ENCODE measurements at places on chromosomes 5 and 9.
A peak's percentile ranks its signal among the peaks of the same experiment; 100 is the strongest.

DNA sequence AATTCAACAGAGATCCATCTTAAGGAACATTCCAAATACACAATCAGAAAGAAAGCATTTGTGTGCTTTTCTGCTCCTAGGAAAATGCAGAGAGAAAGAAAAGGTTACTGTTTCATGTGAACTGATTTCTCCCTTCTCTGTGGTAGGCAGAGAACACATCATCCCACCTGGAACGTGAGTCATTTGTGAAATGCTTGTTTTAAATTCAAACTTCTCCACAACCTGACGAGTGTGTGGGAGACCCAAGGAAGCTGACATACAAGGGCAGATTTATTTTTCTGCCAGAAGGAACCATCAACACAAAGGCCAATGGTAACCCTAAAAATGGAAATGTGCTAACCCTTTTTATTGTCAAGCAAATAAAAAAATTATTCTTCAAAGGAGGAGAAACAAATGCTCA lies 156.4 kb downstream of the EFNA5 start:
- DNase-seq, result no peak

GRCh38 chr5:14296533-14297331 lies 153.6 kb downstream of the TRIO start:
- DNase-seq, result no peak

DNA sequence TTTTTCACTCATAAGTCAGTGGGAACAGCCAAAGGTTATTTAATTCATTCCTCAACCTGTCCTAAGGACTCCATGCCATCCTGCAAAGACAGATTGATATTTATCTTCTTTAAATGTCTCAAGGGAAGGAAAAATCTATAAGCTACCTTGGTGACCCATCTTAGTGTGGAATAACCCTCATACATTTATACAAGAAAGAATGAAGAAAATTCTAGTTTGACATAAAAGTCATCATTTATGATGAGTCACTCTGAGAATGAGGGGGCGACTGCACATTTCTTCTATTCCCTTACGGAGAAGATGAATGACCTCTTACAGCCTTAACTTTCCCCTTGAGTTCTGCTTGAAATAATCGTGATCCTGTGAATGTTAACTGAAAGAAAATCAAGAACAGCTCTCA lies 26.8 kb upstream of the NUDT12 start:
- DNase-seq, result no peak

DNA sequence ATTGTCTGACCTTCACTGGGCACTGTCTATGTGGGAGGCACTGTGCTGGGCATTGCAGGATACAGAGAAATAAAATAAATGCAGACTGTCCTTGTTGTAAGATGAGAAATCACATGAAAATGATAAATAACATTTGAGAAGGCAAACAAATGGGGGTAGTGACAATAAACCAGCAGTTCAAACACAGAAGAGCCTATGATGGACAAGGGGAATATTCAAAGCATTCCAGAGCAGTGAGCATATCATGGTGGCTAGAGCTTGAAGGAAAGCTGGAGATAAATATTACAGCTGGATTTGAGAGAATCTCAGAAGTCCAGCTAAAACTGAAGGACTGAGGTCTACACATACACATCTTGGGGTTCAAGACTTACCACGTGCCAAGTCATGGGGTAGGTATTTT lies 209.9 kb downstream of the ASTN2 start:
- no peak for DNase-seq

DNA sequence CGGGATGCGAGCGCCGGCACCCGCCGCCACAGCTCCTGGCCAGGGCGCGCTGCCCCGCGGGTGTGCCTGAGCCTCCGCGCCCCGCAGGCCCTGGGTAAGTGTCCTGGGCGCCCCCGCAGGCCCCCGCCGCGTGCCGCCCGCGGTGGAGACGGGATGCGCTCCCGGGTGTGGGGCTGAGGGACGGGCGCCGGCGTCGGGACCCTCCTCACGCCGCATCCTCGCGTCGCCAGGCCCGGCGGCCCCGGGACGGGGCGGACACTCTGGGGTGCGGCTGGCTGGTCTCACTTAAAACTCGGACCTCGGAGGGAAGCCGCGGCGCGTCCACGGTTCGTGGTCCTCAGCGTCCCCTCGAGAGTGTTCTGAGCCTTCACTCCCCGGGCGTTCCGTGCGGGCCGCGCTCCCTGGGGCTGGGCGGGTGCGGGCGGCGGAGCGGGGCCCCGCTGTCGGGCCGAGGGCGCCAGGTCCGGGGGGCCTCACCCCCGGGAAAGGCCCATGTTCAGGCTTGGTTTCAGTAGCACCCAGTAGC lies 275 bp downstream of the AHRR start:
- DNase-seq, result no peak

DNA sequence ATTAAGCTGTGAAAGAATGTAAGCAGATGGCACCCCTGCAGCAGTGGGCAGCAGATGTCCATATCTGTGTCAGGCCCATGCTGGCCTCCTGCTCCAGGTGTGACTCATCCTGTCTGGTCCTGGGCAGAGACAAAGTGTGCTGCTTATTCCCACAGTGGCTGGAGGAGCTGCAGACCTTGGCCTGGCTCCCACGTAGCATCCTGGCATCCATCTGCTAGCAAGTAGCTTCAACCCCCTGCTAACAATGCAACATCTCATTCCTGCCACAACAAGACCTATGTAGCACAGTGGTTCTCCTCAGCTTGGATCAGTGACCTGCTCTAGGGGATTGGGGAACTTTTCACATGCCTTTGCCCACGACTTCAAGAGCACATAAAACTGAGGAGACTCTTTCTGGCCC lies 126.4 kb upstream of the SLC12A2 start:
- DNase-seq, result no peak

DNA sequence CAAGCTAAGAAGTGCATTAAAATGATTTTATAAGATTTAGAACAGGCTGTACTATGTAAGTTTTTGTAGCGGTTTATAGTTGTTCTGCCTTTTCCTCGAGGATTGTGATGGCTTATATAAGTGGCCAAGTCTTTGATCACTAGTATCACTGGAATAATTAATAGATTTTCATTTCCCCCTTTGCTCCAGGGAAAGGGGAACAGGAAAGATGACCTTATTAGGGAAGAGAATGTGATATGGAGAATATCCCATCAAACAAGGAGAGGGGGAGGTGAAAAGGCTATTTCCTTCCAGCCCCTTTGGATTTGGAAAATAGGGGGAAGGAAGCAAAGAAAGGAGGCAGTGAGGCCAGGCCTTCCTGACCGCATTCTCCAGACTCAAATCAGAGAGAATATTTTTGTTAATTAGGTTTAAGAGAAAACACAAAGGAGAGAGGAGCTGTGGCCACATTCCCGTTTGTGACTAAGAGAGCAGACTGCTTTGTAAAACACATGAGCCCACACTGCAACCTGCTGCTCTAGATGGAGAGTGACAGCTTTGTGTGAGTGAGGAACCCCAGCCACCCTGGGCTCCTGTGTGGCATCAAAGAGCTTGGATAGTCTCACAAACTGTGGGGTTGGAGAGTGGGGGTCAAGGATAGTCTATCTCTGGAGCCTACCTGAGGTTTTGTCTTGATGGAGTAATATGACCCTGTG lies 359.5 kb downstream of the DTWD2 start:
- DNase-seq, result peak; percentile 36

- no peak for DNase-seq
These were observed 15.1 kb downstream of the SLC22A5 start for GRCh38 chr5:132384506-132385050.

GRCh38 chr5:11482011-11482410 lies 422.2 kb downstream of the CTNND2 start:
- no peak for DNase-seq

- DNase-seq, result no peak
These were observed 832.3 kb downstream of the MTRR start for GRCh38 chr5:8701251-8701650.

- DNase-seq, result no peak
These were observed 88.9 kb upstream of the PRR16 start for GRCh38 chr5:120375248-120375647.

GRCh38 chr9:136653323-136654079 lies 9.2 kb upstream of the EGFL7 start:
- DNase-seq, result no peak

- DNase-seq, result no peak
These were observed 248.9 kb downstream of the PIK3R1 start for GRCh38 chr5:68464424-68464823.

DNA sequence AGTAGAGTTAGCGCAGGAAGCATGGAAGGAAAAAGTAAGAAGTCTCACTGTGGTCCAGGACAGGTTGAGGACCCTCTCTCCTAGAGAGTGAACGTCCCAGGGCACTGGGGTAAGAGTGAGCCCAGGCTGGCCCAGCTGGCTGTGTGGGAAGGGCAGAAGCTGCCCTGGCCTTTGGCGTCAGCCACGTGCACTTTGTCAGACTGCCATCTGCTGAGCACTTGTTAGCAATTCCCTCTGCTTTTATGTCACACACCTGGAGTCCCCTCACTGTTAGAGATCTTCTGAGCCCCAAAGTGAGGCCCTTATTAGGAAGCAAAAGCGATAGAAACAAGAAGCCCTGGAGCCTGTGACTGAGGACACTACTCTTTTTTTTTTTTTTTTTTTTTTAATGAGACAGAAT lies 79.1 kb downstream of the UGCG start:
- DNase-seq, result peak; percentile 52

DNA sequence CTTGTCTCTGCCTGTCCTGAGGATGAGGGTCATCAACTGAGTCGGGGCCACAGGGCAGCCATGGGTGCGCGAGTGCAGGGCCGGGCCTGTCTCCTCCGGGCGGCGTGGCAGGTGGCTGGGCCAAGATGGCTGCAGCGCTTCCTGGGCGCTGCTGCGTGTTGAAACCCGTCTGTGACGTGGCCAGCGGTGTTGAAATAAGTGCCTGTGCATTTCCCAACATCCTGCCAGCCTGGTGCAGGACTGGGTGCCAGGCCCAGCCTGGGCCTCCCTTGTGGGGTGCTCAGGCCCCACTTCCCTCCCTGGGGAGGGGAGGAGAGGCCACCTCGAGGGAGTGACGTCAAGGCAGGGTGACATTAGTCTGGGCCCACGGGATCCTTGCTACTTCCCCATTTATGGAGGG lies 45.5 kb downstream of the RXRA start:
- no peak for DNase-seq

GRCh38 chr9:76166526-76166925 lies 227.7 kb downstream of the RFK start:
- DNase-seq, result no peak

DNA sequence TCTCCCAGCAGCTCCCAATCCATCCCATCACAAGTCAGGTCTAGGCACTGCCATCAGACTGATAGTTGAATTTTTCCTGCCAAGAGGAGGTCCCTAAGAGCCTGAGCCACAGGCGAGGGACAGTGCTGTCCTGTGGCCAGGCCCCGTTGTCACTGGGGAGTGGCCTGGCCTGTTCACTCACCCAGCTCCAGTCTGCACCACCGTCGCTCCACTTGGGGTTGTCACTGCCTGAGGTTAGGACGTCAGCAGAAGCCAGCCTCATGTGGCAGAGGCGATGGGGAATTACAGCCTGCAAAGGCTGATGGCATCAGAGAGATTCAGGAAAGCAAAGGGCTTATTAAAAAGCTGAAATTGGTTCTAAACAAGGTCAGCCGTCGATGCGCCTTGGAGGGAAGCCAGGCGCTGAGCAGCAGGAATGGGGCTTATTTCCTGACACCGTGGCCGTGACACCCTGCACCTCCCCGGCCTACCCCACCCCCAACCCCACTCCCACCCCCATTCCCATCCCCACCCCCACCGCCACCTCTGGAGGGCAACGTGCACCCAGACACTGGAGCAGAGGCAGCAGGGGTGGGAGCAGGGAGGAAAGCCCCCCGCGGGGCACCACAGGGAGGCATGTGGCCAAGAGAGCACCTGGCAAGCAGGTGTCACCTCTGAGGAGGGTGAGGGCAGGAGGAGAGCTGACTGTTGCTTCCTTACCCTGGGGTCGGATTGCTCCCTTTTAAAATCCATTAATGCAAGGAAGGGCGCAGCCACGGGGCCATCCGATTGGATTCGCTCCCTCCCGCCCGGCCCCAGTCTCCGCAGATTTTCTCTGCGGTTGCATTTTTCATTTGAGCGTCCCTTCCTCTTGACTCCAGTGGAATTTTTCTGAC lies 3.1 kb upstream of the DBH start:
- peak; percentile 59 for DNase-seq

DNA sequence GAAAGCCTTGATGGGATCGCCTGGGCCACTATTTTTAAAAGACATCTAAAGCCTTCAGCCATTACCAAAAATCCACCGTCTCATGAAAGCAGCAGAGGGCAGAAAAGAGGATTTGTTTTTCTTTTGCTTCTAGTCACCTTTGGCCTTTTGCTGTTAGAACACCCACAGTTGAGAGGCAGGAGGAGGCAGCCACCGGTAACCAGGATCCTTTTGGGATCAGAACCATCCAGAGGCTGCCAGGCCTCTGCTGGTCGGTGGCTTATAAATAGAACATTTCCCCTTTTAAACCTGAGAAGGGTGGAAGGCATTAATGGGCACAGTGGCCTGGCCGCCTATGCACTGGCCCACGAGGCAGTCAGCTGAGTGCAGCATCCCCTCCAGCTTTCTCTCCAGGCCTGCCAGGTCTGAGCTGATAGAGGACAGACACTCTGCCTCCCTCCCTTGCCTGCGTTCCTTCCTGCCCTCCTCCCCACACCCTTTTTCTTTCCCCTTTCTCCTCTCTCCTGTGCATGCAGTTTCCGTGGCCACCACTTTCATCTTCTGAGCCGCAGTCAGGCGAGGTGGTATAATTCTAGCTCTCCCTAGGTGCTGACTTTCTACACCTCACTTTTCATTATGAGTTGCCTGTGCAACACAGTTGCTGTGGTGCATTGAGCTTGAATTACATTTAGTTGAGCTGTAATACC lies 253.4 kb downstream of the ARHGAP26 start:
- DNase-seq, result peak; percentile 46

DNA sequence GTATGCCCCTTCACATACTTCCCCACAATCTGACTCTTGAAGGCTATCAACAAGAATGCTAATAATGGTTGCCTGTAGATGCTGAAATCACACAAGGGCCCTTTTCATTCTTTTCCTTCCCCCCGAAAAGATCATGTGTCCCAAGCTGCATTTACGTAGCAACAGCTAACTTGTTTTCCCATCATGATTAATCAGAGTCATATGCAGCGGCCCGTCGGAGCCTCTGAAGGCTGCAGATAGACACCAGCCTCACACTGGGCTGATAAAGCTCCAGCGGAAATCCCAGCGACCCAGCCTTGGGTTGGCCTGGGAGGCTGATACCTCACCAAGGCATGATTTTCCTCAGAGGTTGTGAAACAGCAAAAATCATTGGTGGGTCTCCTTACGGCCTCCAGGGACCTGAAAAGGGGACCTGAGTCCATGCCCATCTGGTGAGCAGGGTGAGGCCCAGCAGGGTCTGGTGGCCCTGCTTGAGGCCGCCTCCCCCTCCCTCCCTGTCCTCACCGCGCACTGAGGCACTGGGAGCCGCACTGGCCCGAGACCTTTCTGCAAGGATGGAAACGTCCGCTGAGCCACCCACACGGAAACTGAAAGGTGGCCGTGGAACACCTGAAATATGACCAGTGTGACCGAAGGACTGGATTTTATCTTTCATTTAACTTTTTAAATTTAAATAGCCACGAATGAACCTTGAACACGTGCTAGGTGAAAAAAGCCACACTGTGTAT lies 114.2 kb upstream of the PHYKPL start:
- no peak for DNase-seq

- no peak for DNase-seq
These were observed 3.7 kb downstream of the HABP4 start for GRCh38 chr9:96453625-96454024.

- no peak for DNase-seq
These were observed 149.3 kb upstream of the POU5F2 start for GRCh38 chr5:93890657-93891056.

GRCh38 chr9:3856592-3856991 lies 330.8 kb upstream of the RFX3 start:
- DNase-seq, result no peak

All from SK-N-DZ (cell line).